NCI-H2081 treated with DMSO at 0.1 percent for 48 hours (cell line): ENCODE measurements at places on chromosomes 7 and 10.

- DNase-seq: no peak
Measured at GRCh38 chr7:111873326-111873646, 311.0 kb upstream of the IMMP2L start.

GRCh38 chr10:71187600-71187999, 24.8 kb upstream of the UNC5B start:
- no peak for DNase-seq

DNA sequence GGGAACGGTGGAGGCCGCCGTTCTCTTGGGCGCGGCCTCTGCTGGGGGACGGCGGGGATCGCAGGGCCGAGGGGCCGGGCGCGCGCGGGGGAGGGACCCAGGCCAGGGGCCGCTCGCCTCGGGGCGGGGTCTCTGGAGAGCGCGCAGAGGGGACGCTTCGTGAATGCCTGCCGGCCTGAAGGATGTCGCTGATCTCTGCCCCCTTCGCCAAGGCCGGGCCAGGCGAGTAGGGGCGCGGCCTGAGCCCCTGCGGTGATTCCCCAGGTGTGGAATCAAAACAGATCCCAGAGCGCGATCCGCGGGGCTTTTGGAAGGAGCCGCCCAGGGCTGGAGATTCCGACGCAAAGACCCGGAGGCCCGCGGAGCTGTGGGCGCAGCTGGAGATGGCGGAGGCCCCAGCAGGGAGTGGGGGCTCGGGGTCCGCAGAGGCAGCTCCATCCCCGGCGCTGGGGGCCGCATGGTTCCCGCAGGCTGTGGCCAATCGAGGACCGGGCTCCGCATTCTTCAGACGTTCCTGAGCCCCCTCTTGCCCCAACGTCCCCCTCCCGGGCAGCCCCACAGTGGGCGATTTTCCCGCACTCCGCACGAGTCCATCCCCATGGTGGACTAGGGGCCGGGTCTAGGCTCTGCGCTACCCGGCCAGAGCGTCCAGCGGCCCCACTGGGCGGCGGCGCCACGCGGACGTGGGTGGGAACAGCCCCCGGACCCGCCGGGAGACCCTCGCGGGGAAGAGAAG, 166.0 kb downstream of the ACTR3B start:
- DNase-seq: no peak

DNA sequence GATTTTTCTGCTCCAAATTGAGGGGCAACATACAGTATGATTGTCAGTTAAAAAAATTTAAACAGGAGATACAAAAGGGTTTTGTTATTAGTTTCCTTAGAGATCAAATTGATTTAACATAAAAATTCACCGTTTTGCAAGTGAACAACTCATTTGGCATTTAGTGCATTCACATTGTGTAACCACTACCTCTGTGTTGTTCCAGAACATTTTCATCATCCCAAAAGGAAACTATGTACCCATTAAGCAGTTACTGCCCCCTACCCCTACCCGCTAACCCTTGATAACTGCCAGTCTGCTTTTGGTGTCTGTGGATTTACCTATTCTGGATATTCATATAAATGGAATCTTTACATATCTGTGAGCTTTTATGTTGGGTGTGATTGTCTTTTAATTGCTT, 3.1 kb downstream of the ZRANB1 start:
- no peak for DNase-seq

- DNase-seq: no peak
Measured at GRCh38 chr10:22389856-22390589, 44.7 kb downstream of the SPAG6 start.

DNA sequence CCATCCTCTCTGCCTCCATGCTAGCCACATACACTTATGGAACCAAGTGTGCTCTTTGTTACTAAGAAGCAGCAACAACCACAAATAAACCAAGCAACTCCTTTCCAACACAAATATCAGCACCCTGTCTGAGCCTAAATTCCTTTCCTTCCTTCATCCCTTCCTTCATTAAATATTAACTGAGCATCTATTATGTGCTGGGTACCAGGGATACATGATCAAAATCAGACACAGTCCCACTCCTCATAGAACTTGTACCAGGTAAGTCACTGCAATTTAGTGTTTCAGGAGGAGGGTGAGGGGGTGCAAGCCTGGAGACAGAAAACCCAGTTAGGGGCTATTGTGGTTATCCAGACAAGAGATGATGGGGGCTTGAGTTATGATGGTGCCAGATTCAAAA, 10.8 kb downstream of the CREB5 start:
- no peak for DNase-seq

GRCh38 chr10:3131098-3131497, 41.5 kb downstream of the PITRM1 start:
- DNase-seq: peak; percentile 3

DNA sequence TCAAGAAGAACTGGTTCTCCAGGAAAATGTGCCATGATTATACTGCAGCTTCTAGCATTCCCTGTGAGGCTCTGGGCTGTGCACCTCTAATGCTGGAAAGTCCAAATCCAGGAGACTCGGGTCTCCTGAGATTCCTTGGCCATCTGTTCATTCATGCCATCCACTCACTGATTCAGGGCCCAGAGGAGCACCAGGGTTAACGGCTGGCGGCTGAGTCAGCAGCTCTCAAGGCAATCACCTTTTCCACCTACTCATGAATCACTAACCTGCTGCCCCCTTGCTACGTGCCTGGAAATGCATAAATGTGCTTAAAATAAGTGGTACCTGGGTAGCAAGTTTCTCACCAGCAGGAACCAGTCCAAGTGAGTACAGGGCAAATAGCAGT, 132.7 kb downstream of the KCNMA1 start:
- no peak for DNase-seq

DNA sequence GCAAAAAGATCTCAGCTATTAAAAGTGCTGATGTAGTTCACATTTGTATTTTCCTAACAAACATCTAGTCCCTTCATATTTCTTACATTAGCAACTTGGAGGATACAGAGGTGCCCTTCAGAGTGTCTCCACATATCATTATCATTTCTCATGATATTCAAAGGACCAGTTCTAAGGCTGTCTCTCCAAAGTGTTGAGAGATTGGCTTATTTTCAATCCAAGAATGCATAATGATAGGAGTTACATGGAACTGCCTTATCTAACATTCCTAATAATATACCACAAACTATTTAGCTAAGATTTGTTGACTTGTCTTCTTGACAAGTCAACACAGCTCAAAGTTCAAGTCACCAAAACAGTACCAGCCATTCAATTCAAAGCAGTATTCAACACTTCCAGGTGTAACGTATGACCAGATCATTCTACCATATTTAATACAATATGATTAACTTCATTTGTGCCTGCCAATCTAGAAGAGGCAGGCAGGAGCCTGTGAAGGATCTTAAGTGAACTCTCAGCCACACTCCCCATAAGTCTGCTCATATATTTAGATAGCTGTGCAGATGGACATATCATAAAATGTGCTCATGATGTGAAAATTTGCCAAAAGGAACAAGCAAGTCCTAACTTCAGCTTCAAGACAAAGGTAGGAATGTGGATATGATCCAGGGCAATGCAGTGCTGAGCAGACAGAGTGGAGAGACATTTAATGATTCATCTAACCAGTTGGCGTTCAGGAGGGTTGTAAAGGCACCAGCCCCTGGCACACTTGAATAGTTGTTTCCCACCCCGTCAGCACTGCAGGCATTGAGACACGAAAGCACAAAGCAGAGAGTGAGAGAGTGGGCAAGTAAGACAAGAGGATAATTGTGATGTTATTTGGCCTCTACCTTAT, 108.3 kb downstream of the MTERF1 start:
- no peak for DNase-seq

GRCh38 chr7:69738396-69738951, 140.2 kb downstream of the AUTS2 start:
- DNase-seq: no peak

GRCh38 chr7:69295977-69296376, 302.3 kb upstream of the AUTS2 start:
- DNase-seq: no peak

GRCh38 chr10:84951616-84952015, 623.2 kb downstream of the CCSER2 start:
- no peak for DNase-seq

DNA sequence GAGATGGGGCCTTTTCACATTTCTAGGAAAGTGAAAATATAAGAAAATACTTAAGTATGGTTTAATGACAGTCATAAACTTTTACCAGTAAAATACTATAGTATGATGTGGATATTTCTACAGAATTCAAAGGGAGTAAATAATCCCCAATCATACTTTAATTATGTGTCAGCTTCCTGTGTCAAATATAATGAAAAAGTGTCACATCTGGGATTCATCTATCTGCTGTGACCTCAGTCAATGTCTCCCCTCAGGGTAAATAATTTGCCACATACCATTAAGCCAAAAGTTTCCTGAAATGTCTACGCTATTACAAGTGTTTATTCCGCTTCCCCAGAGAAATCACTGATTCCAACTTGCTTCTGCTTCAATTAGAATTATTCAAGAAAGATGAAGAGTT, 110.5 kb downstream of the ITGA8 start:
- DNase-seq: no peak

DNA sequence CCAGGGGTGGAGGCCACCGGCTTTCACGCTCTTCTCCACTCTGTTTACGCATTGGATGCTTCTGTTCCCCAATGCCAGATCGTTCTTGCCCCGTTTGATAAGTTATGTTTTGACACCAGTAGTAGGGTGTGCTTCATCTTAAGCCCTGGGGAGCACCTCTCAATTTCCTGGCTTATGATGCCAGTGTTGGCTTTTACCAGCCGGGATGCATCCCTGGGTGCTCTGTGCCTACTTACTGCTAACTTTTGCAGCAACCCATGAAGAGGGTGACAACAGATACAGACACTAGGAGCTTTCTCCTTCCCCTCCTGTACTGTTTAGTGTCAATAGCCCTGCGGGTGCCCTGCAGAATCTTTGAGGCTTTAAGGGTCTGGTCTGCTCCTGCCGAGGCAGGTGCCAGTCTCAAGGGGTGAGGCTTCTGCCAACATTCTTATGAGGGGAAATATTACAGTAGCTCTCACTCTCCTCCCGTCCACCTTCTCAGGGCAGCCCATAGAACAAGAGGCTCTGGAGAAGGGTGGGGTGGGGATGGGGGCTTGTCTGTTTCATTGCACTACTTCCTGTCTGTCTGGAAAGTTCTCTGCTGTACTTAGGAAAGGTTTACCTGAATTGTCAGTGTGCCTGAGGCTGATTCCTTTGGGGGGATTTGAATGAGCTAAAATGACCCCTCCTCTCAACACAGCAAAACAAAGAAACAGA, 23.3 kb downstream of the ADCY1 start:
- no peak for DNase-seq

- no peak for DNase-seq
Measured at GRCh38 chr10:132532179-132532578, 5.4 kb upstream of the INPP5A start.
